ENCODE measurements at places on chromosomes 1 and 21.
A peak's percentile ranks its signal among the peaks of the same experiment; 100 is the strongest.

- DNase-seq, result no peak
Observed at GRCh38 chr1:221939607-221940006, 197.7 kb upstream of the DUSP10 start.

DNA sequence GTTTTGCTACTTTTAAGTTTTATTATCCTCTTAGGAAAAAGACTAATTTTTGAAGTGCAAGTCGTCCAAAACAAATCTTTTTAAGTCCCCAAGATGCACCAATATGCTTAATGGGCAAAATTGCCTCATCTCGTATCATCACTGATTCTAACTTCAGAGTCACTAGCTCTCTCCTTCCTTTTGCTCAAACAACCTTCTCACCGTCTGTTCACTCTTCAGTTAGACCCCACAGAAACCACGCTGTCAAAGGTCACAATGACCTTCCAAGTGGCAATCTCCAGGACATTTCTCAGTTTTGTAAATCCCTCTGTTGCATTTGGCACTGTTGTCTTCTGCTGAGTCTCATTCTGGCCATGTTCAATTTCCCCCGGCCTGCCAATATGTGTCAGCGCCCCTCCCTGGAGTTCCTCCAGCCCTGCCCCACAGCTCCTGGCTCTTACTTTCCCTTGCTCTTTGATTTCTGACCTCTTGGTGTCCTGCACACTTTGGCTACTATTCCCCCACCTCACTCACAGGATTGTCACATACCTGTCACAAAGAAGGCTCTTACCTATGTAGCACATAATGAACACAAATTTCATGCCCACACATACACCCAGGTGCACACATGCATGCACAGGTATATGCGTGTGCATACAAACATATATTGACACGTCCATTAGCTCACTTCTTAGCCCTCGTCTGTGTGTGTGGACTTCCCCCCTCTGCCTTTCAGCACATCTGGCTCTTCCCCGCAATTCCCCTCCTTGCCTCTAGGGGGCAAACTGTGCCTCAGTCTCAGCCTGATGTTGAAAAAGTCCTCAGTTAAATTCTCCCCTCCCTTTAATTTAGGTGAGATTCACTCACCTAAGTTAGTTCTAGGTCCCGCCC, 354.0 kb upstream of the DUSP10 start:
- peak; percentile 16 for DNase-seq

DNA sequence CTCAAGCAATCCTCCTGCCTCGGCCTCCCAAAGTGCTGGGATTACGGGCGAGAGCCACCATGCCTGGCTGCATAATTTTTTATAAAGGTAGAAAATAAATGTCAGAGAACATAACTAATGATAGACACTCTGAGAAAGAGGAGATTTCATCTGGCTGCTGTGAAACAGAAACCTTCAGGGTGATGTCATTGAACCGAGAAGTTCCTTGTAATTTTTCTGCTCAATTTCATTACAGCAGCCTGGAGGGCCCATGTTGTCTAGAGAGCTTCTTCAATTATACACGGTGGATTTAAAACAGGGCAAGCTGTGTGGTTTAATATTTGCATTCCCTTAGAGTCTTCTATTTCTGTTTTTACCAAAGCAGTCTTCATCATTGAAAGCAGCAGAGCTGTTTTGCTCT, 64.3 kb upstream of the MORC3 start:
- DNase-seq, result no peak

DNA sequence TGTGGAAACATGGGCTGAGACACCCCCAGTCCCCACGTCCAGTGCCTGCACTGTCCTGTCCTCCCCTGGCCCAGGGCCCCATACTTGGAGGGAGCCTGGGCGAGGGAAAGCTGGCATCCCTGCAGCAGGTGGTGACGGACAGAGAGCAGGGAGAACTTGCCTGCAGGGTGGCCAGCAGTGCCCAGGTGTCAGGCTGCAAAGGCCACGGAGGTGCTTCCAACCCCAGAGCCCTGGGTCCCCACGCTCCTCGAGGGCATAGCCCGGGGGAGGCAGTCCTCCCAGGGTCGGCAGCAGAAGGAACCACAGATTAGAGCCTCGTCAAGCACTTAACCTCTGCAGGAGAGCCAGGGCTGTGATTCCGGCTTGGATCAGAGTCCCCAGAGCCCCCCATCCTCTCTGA, 77.5 kb downstream of the ARHGEF16 start:
- DNase-seq, result no peak

DNA sequence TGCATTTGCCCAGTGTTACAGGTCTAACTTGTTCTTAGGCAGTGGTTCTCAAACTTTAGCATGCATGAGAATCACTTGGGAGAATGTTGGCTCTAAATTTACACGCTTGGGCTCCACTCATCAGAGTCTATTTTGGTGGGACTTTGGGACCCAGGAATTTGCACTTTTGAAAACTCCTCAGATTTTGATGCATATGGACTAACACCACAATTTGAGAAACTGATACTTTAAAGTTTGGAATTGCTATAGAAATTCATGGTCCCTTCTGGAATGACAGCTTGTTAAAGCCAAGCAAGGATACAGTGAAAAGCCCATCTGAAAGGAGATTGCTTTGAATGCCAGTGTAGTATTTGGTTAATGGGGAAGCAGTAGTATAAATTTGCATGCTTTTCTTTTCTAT, 31.5 kb downstream of the GPR52 start:
- no peak for DNase-seq

DNA sequence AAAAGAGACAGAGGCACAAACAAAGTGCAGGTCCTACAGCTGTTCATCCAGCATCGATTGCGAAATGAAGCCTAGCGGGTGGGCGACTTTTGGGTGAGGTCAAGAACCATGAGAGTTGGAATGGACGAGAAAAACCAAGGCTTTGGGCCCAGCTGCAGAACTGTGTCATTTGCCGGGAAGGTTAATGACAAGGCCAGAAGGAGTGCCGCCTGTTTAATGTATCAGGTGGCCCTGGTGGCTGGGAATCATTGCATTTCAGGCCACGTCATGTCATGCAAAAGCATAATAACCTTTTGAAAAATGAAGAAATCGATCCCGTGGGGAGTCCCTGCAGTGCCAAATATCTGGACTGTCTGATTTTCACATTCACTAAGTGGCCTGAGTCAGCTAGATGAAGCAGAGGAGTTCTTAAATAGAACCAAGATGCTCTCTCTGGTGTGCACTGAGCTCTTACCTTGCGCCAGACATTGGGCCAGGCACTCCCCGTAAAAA, 8.1 kb upstream of the RCC2 start:
- DNase-seq, result no peak

DNA sequence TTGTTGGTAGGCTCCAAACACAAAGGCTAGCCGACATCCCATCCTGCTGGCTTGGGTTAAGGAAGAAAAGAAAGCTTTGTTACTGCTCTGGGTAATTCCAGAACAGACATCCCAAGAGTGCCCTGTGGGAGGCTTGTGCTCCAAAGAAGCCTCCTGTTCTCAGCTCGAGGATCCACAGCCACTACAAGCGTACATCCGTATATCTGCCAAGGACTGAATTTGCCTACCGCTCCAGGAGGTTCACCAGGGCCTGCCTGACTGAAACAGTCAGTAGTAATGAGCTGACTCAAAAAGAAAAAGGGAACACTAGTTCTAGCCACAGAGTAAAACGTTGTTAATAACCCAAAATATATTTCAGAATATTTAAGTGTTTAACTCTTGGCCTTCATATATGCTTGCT, 24.8 kb upstream of the MUTYH start:
- no peak for DNase-seq

DNA sequence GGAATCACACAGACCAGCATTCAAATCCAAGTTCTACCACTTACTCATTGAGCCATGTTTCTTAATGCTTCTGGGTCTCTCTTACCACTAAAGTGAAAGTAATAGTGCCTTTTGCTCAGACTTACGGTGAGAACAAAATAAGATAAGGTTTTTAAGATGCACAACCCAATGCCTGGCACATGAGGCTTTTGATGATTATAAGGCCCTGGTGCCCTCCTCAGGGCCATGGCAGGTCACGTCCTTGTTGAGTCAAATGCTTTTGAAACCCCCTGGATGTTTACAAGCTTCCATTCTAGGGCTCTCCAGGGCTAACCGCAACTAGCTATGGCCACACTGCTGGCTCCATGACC, 76.0 kb downstream of the TENT5C start:
- no peak for DNase-seq

GRCh38 chr1:112470966-112471365, 37.8 kb upstream of the WNT2B start:
- no peak for DNase-seq

- no peak for DNase-seq
Observed at GRCh38 chr1:37862330-37862729, 2.9 kb upstream of the MTF1 start.

DNA sequence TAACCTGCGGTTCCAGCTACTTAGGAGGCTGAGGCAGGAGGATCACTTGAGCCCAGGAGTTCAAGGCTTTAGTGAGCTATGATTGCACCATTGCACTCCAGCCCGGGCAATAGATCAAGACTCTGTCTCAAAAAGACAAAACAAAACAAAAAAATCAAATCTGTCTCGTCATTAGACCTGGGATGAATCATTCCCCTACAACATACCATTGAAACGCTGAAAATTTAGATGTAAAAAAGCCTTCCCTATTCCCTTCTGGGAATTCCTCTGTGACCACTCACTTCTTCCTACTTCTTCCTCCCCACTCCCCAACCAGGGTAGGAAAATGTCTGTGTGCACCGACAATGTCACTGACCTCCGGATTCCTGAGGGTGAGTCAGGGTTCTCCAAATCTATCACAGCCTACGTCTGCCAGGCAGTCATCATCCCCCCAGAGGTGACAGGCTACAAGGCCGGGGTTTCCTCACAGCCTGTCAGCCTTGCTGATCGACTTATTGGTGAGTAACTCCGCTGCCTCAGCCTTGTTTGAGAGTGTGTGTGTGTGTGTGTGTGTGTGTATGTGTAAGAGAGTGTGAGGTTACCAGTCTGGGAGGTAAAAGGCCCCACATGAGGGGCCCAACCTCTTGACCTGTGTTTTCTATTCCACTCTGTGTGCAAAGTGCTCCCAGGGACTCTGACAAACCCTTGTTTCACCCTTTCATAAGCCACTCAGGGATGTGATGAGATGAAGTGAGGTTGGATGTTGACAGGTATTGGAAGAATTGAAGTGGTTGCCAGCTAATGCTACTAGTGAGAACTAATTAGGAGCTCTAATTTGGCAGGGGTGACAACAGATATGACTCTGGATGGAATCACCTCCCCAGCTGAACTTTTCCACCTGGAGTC, 16.3 kb upstream of the SARS1 start:
- peak; percentile 42 for DNase-seq

DNA sequence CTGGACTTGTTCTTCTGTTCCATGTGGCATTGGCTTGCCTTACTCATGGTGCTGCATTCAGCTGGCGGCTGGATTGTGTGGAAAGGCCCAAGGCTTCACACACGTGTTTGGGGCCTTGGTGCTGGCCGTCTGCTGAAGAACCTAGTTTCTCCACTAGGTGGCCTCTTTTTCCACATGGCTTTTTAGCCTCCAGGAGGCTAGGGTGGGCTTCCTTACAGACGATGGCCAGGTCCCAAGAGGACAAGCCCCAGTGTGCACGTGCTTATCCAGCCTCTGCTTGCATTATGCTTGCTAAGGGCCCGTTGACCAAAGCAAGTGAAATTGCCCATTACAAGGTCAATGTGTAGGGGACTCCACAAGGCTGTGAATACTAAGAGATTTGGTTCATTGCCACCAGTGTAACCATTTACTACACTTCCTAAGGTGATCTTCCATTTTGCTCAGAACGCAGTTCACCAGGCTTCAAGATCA, 47.5 kb upstream of the FOXO6 start:
- no peak for DNase-seq

DNA sequence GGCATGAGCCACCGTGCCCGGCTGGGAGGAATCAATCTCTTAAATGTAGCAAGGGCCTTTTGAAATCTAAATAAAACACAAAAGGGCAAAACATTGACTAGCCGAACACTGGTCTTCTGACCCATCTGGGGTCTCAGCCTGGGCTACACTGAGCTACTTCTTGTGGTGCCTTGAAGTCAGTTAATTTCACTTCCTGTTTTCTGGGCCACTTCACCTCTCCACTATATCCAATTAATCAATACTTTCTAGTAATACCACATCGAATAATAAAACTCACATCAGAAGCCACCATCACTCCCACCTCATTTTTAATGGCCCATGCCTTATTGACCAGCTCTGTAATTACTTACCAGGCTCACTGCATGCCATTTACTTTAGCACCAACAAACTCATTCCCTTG, 138.0 kb upstream of the SAMSN1 start:
- DNase-seq, result no peak

- no peak for DNase-seq
Observed at GRCh38 chr21:38188037-38188436, 68.8 kb upstream of the KCNJ15 start.

GRCh38 chr1:53330819-53331218, 2.9 kb upstream of the LRP8 start:
- DNase-seq, result no peak

DNA sequence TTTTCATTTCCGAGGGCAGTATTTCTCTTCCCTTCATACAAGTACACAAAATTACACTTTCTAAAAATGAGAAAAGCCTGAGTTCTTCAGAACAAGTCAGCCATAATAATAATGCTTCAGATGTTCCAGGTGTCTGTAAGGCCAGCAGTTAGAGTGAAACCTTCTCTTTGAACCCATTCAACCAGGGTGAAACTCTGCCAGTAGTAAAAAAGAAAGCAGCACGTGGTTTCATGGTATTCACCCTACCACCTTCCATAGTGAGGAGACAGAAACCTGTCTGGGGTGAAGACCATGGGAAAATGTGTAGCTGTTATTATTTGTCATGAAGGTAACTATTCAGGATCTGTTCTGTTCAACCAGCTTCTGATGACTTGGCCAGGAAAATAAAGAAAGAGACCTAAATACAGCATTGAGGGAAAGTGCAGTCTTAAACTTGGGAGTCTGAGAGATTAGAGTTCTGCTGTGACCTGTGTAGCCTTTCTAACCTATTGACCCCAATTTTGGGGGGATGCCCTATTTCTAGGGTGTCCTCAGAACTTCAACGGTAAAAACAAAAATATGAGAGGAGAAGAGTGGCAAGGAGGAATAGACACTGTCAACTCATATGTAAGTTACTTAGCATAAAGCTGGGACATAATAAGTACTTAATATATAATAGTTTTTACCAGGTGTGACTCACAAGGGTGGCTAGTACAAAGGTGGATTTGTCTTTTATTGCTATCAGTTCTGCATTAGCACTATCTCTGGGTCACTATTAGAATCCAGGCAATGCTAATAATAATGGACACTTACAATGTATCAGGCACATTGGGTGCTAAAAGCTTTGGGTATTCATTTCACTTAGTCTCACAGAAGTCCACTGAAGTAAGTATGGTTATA, 70.0 kb upstream of the TNFSF4 start:
- no peak for DNase-seq
